COLO829 (cell line): ENCODE measurements at places on chromosomes 13 and 19.

- no peak for DNase-seq
These were observed 614.8 kb downstream of the DACH1 start for GRCh38 chr13:71252184-71252704.

- peak; percentile 70 for DNase-seq
These were observed 100.6 kb upstream of the PABPC3 start for GRCh38 chr13:24995225-24995804.

- no peak for DNase-seq
These were observed 1.1 kb downstream of the ARHGAP35 start for GRCh38 chr19:46861691-46862502.

- DNase-seq: no peak
These were observed 17.9 kb upstream of the C2CD4C start for GRCh38 chr19:426725-427445.

- peak; percentile 54 for DNase-seq
These were observed 15.2 kb upstream of the MYO1F start for GRCh38 chr19:8592231-8593009.

DNA sequence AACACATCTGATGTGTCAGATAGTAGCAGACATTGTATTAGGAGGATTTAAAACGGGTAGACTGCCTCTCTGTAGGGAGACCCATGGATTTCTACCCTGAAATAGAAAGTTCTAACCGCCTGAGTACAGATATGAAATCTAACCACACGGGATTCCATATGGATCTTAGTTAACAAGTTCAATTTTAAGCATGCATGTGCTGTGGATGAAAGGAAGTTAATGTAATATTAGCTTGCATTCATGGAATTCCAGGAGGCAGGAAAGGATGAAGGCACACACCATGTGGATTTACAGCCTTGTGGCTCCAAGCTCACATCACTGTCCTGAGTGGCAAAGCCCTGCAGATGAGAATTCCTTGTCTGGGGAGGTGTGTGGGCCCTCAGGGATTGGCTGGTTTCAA is 120.6 kb upstream of the IRS2 start:
- no peak for DNase-seq

GRCh38 chr13:65894049-65894448 is 1336.1 kb downstream of the PCDH9 start:
- no peak for DNase-seq
